ENCODE measurements at places on chromosomes 6 and 20.

- no peak for DNase-seq
These were observed 4.9 kb upstream of the BTBD3 start for GRCh38 chr20:11912659-11913415.

DNA sequence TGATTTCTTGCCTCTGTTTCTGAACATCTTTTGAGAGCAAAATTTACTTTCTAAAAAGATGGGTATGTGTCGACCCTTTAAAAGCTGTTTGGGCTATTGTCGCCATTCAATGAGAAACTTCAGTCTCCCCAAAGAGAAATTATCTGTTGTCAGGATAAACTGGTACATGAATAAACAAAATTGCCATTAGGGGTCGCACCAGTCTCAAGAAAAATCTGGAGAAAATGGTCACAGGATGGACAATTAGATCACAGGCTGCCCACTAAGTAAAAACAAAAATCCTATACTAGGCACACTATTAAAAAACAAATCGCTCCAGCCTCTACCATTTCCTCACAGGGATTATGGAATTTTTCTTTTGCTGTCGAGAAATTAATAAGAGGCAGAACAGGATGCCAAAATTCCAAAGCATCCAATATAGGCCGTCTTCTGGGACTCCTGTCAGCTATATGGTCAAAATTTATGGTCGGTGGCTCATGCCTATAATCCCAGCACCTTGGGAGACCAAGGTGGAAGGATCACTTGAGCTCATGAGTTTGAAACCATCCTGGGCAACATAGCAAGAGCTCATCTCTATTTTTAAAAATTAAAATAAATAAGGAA is 5.5 kb upstream of the HLA-E start:
- DNase-seq, result no peak

GRCh38 chr6:159665868-159666635 is 27.0 kb downstream of the SOD2 start:
- DNase-seq, result no peak

DNA sequence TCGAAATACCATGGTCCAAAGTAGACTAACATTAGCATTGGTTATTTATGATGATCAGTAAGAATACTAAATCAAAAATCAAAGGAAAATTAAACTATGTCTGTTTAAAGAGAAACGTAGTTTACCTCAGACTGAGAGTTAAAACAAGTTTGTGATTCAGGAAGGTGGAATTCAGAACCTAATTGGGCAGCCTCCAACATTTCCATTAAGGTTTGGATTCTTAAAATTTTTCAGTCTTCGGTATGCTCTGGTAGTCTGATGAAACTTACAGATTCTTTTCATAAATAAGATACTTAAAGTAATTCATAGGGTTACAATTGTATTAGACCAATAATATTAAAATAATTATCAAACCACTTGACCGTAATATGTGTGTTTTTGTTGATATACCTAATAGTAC is 18.6 kb downstream of the HFE start:
- DNase-seq, result no peak

DNA sequence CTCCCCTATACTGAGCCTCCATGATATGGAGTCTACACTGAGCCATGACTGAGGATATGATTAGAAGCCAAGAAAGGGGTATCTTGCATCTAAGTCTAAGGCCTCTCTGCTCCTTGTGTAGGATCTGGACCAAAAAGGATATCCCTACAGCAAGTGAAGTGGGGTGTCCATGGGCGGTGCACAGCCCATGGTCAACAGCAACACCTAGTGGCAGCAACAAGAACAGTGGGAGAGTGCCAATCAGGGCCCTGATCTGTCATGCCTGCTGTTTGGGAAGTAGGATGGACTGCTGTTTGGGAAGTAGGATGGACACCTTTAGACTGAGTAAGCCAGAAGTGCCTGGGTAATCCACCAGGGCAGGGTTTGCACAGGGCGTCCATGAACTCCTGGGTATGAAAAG is 22.4 kb downstream of the PTGIS start:
- DNase-seq, result no peak

- DNase-seq, result no peak
These were observed 43.3 kb upstream of the CHRNA4 start for GRCh38 chr20:63404129-63405085.

- DNase-seq, result no peak
These were observed 17.2 kb downstream of the GPLD1 start for GRCh38 chr6:24472181-24472580.

- no peak for DNase-seq
These were observed 57.7 kb upstream of the HFE start for GRCh38 chr6:26029570-26029856.

DNA sequence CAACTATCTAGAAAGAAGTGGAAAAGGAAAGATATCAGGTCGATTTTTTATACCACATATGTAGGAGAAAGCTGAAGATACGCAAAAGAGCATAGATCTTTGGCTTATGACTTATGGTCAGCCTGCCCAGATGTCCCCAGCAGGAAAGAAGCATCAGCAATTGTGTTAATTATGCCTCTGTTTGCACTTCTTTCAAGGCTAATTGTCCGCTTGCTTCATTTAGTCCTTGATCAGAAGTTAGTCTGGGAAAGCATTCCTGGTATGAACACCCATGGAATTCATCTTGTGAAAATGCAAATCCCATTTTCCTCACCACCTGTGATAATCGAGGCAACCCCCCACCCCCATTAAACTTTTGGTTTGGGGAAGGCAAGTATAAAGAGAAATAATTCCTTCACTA is 62.8 kb downstream of the ATP9A start:
- DNase-seq, result no peak

DNA sequence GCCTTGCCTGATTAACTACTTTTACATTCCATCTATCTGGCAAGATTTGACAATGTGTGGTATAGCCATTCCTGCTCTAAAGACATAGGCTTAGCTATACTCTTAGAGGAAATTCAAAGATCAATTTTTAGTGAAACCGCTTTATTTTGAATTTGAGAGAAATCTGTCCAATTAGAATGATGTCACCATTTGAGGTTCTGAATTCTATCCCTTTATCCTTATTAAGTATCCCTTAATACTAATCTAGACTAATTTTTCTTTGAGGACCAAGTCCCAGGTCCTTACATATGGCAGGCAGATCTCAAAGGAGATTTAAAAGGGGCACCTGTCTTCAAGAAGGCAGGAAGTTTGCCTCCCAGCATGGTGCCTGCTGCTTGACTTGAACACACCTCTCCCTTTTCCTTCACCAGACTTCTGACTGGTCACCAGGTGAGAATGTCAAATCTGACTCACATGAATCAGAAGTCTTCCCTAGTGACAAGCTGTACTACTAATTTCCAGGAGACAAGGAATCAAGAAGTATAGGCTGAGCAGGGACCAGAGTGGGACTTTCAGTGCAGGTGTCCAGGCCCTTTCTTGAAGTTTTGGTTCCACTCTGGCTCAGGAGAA is 15.0 kb upstream of the MRAP2 start:
- DNase-seq, result no peak

GRCh38 chr20:25341716-25342680 is 48.6 kb downstream of the ABHD12 start:
- DNase-seq, result no peak

DNA sequence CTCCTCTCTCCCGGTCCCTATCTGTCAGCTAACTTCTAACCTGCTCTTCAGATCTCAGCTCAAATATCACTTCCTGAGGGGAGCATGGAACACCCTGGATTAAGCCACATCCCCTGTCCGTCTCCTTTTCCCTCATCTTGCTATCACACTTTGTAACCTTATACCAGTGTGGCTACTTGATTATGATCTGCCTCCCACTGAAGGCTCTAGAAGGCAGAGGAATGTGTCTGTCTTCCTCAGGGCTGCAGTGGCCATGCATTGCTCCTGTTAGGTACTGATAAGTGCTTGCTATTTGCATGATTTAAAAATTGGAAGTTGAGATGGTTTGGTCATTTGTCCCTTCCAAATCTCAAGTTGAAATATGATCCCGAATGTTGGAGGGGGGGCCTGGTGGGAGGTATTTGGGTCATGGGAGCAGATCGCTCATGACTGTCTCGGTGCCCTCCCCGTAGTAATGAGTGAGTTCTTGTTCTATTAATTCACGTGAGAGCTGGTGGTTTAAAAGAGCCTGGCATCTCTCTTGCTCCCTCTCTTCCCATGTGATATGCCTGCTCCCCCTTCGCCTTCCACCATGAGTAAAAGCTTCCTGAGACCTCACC is 71.4 kb downstream of the PLCB4 start:
- no peak for DNase-seq

- no peak for DNase-seq
These were observed 94.0 kb upstream of the NHSL1 start for GRCh38 chr6:138593124-138593877.

GRCh38 chr20:19991308-19991707 is 25.9 kb upstream of the NAA20 start:
- DNase-seq, result no peak

GRCh38 chr6:134795691-134796090 is 154.2 kb downstream of the ALDH8A1 start:
- DNase-seq, result no peak

DNA sequence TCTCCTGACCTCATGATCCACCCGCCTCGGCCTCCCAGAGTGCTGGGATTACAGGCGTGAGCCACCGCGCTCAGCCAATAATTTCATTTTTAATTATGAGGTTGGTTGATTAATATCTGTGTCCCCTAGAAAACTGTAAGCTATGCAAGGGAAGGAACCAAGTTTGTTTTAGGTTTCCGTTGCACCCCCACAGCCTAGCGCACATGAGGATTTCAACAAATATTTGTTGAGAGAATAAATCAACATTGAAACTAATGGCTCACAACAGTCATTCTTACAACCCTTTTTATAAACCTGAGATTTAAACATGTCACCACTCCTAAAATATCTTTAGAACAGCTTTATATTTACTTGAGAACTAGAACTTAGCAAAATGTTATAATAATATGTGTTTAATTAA is 114.0 kb upstream of the CARMIL1 start:
- no peak for DNase-seq

- DNase-seq, result peak; percentile 34
These were observed 4.6 kb downstream of the OR2H2 start for GRCh38 chr6:29589423-29590048.
